ENCODE measurements at places on chromosomes 6 and 20. TPM values are rescaled to one million over a fixed set of nuclear protein-coding genes. Genes with fewer than 3 reads are reported as not detected.

The TAF4 gene
- 5.4 TPM for total RNA-seq

The BTNL2 gene
- not detected for total RNA-seq

The ZNF451 gene
- 70.4 TPM for total RNA-seq

The SRPK1 gene
- total RNA-seq: 86.9 TPM

The C20orf202 gene
- total RNA-seq: 0.09 TPM

The TEAD3 gene
- total RNA-seq: 4.6 TPM

The TFAP2C gene
- total RNA-seq: 0.08 TPM

Data from fibroblast of the aortic adventitia (primary cell).